ENCODE measurements at places on chromosomes 2 and 18.

DNA sequence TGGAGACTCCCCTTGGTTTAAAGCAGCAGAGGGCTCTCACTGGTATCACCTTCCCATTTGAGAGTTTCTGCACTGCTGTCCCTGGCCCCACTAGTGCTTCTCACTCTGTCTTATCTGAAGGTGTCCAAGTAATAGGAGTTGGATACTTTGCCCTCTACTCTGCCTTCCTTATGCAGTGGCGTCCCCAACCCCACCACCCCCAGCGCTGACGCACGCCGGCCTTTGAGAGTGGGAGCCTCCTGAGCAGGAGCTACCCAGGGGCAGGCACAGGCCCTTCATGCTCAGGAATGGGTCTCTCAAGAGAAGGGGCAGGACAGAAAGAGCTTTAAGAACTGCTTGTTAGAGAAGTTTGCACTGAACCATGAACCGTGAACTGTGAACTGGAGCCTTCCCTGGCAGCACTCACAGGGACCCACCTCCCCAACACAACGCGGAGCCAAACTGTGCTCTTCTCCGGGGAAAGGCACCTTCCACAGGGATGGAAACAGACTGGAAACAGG lies 3.3 kb downstream of the CIB4 start:
- no peak for DNase-seq

GRCh38 chr2:63878486-63878885 lies 36.8 kb downstream of the UGP2 start:
- no peak for DNase-seq

- no peak for DNase-seq
Measured at GRCh38 chr2:57407772-57408201, 638.8 kb upstream of the VRK2 start.

DNA sequence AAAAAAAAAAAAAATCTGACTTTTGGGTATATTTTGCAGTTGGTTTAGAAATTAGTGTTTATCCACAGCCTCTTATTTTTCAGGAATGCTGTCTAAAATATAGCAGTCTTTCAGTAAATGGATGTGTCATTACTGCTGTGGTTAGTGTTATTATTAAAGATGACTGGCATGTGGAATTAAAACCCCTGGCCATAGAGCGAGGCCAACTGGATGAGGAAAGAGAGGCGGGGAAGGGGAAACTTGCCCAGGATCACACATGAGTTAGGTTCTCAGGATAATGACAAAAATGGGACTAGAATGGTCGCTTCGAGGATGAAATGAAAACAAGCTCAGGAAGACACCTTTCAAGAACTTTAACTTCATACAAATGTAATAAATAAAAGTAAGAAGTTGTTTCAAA lies 57.4 kb upstream of the APCDD1 start:
- no peak for DNase-seq

- DNase-seq: no peak
Measured at GRCh38 chr2:175842996-175843395, 159.1 kb downstream of the LNPK start.

GRCh38 chr18:53408271-53408670 lies 816.2 kb downstream of the MBD2 start:
- no peak for DNase-seq

DNA sequence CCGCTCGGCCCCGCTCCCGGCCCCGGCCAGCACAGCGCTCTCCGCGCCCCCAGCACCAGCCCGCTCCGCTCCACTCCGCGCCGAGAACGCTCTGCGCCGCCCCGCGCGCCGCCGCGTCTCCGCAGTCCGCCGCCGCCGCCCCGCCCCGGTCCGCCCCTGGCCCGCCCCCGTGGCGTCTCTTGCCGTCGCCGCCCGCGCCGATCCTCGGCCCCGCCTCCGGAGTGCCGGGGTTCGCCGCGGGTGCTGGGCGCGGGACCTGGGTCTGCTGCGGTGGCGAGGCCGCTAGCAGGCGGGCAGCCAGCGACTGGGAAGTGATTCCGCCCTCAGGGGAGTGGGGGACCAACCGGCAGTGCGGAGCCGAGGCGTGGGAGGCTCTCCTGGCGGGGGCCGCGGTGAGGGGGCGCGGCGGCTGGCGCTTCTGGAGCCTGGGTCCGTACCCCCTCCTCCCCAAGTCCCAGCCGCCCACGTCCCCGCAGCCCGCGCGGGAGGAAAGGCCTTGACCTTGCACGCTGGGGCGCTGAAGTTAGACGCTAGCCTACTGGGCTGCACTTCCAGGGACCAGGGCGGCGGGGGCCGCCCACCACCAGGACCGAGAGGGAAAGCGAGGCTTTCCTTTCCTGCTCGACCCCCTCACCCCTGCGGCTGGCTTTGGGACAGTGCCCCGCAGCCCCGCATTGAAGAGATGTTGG lies at the start of gene HS6ST1:
TSS of gene HS6ST1 (minus strand) at position 93 of the 689 bp plus-strand sequence. CDS start 305 bp downstream, outside the sequence.
- DNase-seq: peak; percentile 82

- no peak for DNase-seq
Measured at GRCh38 chr2:120238728-120239487, 13.7 kb upstream of the RALB start.

DNA sequence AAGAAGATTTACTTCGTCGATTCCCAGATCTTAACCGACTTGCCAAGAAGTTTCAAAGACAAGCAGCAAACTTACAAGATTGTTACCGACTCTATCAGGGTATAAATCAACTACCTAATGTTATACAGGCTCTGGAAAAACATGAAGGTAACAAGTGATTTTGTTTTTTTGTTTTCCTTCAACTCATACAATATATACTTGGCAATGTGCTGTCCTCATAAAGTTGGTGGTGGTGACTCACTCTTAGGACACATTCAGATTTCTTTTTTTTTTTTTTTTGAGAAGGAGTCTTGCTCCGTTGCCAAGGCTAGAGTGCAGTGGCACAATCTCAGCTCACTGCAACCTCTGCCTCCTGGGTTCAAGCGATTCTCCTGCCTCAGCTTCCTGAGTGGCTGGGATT lies 26.8 kb downstream of the MSH2 start:
- no peak for DNase-seq

DNA sequence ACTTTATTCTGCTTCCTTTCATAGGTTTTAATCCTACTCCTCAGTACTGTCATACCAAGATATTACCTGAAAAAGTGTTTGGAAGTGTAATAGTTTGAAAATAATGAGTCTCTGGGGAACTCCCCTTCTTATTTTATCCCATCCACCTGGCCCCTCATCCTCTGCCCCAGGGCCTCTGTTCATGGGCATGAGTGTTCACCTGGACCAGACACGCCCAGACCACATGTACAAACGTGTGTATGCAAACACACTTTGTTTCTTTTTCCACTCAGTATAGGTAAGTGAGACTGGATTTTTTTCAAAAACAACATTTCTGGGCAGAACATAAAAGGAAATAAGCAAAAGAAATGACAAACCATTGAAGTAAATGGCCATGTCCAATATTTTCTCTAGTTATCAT lies 62.1 kb upstream of the THSD7B start:
- DNase-seq: no peak

DNA sequence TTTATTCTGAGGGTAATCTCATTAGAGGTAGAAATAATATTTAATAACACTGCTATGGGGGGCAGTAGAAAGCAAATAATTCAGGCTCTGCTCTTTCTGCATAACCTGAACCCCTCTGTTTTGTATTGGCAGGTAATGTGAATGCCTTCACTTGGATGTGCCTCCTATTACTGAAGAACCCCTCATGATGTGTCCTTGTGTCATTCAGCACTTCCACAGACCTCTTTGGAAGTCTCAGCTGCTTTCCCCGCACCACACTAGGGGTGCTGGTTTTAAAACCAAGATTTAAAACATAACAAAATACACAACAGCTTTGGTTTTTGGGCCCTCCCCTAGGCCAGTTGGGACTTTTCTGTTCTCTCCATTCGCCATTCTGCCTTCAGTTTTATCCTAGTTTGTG lies 281.7 kb upstream of the MC4R start:
- DNase-seq: no peak

GRCh38 chr18:6352275-6352674 lies 62.4 kb downstream of the L3MBTL4 start:
- no peak for DNase-seq

DNA sequence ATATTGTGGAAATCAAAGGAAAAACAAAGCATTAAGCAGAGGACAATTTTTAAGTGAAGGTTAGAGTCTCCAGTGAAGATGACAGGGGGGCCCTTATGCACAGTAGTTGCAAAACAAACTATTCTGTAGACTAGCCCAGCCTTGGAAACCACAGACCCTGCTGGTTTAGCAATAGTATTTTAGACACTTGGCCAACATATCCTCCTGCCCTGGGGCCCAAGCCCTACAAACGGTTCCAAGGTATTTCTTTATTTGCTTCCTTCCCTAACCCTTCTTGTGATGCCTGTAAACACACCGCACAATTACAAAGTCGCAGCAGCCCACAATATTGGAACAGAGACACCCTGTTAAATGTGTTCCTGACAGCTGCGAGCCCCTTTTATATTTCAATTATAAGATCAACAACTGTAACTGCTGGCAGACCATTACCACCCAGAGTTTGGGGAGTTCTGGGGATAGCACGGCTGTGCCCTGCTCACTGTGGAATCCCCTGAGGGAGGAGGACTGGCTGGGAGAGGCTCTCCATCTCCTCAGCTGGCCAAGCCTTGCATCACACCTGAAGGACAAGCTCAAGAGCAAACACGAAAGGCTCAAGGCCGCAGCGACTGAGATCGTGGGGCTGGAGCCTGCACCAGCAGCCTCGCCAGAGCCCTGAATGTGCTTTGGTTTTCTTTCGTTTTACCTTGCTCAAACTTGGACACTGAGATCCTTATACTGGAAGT lies 282.2 kb upstream of the ATP5MC3 start:
- no peak for DNase-seq

DNA sequence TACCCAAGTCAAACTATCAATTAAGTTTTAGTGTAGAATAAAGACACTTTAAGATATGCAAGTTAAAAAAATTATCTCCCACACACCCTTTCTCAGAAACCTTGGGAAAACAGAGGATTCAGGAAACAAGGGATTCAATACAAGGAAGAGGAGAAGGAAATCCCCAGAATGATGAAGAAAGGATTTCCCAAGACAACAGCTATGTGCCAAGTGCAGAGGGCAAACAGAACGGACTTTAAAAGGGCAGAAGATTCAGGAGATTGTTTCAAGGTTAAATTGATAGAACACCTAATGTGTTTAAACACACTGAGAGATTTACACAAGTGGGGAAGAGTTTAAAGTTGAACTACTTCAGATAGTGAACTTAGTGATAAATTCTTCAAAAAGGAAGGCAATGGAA lies 71.5 kb upstream of the EPAS1 start:
- no peak for DNase-seq

DNA sequence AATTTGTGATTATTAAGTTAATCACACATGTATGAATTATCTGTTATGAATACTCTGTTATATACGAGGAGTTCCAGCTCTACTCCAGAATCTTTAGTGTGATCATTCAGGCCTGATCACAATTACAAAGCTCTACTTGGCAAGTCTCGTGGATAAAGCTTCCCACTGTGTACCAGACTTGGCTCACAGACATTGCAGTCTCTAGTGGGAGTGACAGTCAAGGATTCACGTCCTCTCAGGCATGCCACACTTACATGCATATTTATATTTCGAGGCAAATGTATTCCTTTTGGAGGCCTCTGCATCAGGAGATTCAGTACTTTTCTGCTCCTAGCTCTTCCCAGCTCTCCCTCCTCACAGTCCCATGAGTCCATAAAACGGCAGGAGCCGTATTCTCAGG lies 403.4 kb upstream of the CDH7 start:
- no peak for DNase-seq

GRCh38 chr2:147567136-147567535 lies 277.7 kb upstream of the ACVR2A start:
- no peak for DNase-seq

DNA sequence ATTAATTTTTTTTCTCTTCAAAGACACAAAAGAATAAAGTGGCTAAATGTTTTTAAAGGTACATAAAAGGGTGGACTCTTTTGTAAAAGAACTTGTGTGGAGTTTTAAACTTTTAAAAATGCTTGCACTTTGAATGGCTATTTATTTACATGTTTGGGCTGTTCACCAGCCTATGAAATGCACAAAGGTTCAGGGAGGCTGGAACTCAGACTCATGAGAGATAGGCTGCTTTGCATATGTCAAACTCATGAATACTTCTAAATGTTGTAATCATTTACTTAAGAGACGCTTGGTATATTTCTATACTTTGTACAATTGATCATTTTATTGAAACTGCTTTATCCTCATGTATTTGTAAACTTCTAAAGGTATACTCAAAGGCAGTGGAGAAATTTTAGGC lies 79.9 kb downstream of the ZEB2 start:
- DNase-seq: no peak

- DNase-seq: no peak
Measured at GRCh38 chr2:138620431-138620830, 118.9 kb downstream of the SPOPL start.

DNA sequence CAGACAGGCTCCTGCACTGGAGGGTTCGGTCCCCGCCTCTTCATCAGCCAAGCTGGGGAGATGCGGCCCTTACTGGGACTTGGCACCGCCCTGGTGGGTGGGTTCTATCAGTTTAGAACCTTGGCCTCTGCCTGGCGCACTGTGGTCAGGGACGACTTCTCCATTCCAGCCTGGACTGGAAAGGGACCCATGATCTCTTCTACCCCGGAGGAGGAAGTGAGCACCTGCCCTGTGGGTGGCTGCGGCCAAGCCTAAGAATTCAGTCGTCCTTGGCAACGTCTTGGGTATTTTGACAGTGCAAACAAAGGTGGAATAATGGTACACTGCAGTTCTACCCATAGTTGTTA lies 106.9 kb upstream of the CD302 start:
- DNase-seq: no peak

DNA sequence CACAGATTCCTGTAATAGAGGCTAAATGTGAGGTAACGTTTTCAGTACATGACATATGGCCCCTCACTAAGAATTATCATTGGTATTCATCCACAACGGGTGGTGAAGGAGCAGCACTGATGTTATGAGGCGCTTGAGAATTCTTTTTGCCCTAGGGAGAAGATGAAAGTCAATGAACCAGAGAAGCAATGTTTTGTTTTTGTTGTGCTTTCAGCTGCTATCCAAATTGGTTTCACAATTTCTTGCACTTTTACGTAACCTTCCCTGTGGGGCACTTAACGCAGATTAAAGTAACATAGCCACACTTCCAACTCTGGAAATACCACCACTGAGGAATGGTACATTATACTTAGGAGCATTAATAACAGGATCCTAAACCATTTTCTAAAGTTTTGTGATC lies 13.3 kb upstream of the CCDC85A start:
- DNase-seq: no peak

DNA sequence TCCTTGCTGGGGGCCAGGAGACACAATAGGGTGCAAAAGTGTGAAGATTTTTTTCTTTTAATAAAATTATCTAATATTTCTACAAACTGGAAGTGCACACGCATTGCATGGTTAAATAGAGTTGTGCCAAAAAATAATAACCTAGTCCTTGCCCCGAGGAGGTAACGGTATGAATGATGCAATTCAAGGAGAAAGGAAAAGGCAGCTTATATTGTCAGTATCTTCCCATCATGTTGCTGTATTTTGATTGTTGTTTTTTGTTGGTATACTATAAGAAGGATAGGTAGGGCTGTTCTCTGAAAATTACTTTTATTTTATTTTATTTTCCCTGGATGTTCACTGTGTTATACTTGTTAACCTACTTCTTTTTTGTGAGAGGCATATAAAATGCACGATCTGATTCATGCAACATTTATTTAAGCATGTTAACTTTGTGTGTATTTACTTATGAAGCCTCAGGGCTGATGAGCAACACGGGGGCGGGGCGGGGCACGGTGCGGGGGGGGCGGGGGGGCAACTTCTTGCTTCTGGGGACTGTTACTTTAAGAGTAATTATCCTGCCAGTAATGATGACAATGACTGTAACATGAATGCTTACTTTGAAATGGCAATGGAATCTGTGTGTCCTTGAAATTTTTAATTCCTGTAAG lies 118.6 kb downstream of the AQP4 start:
- DNase-seq: no peak

- DNase-seq: no peak
Measured at GRCh38 chr2:227500301-227500630, 28.3 kb downstream of the AGFG1 start.

GRCh38 chr2:166959556-166959955 lies 71.3 kb downstream of the XIRP2 start:
- no peak for DNase-seq

All from CD4-positive, alpha-beta T cell treated with Interleukin-4 for 4 hours (primary cell).